ENCODE measurements at places on chromosomes 2 and 18.

DNA sequence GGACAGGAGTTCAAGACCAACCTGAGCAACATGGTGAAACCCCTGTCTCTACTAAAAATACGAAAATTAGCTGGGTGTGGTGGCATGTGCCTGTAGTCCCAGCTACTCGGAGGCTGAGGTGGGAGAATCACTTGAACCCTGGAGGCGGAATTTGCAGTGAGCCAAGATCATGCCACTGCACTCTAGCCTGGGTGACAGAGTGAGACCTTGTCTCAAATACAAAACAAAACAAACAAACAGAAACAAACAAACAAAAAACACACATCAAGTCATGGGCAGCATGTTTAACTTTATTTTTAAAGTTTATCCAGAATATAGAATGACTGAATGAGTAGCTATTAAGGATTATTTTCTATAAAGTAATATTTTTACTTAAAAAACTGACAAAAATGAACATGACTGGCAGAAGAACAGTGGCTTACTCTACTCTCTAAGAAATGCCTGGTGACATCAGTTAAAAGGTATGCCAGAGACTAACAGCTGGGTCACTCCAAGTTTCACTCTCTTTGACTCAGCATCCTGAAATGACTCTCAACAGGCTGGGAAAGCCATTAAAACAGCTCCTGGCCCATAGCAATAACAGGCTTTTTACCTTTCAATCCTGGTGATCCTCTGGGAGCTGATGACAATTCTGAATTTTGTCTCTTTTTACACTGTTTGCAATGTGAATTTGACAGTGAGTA lies 281.6 kb upstream of the STON1 start:
- no peak for DNase-seq

DNA sequence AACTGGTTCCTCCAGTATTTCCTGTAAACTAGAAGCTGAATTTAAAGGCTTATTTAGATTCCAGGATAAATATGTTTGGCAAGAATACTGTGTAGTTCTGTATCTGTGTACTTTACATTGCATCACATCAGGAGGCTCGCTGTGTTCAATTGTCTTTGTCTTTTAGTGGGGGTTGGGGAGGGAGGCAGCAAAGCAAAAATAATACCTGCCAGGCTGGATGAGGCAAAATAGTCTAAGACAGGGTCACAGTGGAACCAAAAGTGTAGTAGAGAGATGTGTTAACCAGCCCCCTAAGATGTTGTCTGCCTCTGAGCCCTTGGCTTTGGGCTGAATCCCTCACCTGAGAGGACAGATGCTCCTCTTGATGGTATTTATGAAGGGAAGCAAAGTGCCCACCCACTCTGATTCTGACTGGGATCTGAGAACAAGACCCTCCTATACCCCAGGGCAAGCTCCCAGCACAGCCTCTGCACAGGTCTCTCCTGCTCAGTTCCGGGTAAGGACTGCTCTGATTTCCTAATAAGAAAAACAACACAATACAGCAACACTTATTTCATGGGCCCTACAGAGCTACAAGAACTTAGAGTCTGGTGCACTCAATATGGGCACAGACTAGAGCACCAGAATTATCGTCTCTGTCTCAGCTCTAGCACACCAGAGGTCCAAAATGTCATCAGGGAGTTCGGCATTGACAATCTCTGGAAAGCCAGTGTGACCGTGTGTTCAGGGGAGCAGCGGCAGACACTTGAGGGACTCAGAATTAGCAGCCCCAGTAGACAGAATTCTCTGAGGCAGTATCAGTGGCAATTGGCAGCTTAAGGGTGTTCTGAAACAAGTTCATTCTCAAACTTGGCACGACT lies 7.2 kb upstream of the AFTPH start:
- DNase-seq, result no peak

- DNase-seq, result no peak
Observed at GRCh38 chr18:50586710-50587109, 26.8 kb downstream of the MAPK4 start.

GRCh38 chr18:9712130-9712577 lies 4.1 kb downstream of the RAB31 start:
- no peak for DNase-seq

GRCh38 chr2:226683196-226683595 lies 116.4 kb downstream of the IRS1 start:
- DNase-seq, result no peak

DNA sequence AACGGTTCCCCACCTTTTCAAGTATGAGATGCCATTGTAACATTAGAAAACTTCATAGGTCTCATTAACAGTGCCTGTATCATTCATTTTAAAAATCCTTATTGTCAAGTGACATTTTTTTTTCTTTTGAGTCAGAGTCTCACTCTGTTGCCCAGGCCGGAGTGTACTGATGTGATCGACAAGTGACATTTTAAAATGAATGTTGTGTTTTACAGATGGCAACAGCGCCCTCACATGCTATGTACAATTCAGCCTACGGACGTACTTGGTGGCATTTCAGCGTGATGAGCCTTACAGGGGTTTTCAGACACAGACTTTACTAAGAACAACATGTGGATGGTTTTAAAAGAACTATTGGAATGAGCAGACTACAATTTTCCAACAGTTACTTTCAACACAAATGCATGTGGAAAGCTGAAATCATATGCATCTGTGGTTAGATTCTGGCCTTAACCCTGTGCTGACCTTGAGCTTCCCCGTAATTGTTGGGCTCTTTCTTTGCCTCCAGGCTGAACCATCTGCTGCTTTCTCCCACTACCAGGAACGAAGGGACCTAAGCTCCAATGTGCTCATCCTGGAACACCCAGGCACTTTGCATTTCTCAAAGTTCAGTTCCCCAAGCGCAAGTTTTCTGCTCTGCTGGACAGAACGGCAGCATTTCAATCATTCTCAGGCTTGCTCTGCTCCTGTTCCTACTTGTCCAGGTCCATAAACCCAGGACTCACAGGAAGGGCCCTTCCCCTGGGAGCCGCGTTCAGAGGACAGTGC lies 119.9 kb upstream of the NDUFV2 start:
- no peak for DNase-seq

GRCh38 chr2:447902-448665 lies 160.2 kb upstream of the ALKAL2 start:
- DNase-seq, result no peak

DNA sequence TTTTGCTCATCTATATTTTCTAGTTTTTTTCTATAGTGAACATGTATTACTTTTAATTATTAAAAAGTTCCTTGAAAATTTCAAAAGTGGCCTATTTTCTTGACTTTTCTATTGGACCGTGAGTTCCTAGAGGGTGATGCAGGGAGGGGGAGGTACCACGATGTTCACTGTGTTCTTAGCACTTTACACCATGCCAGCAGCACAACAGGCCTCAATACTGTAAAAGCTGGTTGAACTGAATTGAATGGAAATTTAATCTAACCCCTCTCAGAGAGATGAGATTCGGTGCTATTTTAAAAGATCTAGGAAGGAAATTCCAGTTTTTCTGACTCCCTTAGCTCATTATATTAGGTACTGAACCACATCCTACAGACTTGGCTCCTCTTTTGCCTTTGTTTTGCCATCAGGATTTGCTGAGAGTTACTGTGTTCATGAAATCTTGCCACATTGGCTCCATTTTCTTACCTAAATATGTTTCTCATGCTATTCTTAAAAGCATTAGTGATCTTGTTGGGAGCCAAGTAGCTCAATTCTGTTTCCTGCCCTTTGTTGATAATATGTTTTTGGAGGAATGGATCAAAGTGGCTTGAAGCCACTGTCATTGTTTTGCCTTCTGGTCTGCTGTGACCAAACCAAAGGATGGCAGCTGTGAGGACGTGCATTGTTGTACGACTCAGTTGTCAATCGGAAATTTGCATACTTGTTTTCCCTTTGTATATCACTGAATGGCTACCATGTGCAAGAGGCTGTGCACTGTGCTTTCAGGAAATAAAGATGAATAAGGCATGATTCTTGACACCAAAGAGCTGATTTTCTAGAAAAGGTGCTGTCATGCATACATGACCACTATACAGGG lies 25.3 kb downstream of the MYO1B start:
- DNase-seq, result no peak

DNA sequence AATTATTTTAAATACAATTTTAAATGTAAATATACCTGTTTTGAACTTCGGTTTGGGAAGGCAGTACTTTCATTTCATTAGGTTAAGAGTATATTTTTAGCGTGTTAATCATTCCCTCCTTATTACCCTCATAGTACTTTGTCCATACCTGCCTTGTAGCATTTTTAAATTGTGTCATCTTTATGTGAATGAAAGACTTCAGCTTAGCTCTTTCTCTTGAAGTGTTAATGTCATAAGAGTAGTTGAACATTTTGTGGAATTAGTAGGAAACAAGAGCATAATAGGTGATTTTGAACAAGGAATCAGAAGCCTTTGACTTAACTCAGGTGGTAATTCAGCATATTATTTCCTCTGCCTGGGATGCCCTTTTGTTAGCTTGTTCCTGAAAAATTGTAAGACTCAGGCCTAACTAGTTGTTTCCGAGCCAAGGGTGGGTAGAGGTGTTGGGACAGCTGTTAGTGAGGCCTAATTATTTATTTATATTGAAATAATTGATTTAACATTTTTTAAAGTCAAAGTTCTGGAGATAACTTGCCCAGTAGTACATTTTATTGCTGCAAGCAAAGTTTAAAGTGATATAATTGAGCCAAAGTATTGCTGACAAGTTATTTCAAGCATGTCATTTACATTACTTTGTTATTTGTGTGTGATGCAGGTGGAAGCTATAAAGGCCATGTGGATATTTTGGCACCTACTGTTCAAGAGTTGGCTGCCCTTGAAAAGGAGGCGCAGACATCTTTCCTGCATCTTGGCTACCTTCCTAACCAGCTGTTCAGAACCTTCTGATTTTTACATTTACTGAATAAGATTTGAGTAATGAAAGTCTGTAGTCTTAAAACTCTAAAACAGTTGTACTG lies 38.7 kb downstream of the DDX1 start:
- DNase-seq, result no peak

- DNase-seq, result no peak
Observed at GRCh38 chr2:11828933-11829323, 82.5 kb downstream of the LPIN1 start.

DNA sequence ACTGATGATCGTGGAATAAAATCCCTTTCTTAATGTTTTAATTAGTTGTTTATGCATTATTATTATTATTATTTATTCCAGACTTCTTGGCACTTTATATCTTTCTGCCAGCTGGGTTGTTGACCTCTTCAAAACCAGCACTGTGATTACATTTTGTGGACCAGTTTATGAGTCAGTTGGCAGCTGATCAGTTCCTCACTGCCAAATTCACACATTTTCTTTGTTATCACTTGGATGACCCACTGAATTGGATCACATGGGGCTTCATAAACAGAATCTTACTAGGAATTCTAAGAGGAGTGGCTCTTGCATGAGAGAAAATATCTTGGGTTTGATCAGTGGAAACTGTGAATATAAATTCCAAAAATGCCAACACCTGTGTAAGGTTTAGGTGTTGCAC lies 321.8 kb upstream of the SPRED2 start:
- DNase-seq, result no peak

Data from stimulated activated CD4-positive, alpha-beta T cell treated with anti-CD3 and anti-CD28 coated beads, Interleukin-1b, Interleukin-23, amount 100 ng/mL, for 4 hours (primary cell).